ENCODE measurements at places on chromosomes 6 and 20. TPM values are rescaled to one million over a fixed set of nuclear protein-coding genes. Genes with fewer than 3 reads are reported as not detected.

- no peak overlapping the region for H3K27ac ChIP-seq
- no peaks in the 10 kb centered on the region for H3K4me1 ChIP-seq
- H3K27me3 ChIP-seq, result no peaks in the 10 kb centered on the region
- peak; percentile 76 for DNase-seq
These were observed 86.7 kb downstream of the GMDS start for GRCh38 chr6:2158596-2159271.

DNA sequence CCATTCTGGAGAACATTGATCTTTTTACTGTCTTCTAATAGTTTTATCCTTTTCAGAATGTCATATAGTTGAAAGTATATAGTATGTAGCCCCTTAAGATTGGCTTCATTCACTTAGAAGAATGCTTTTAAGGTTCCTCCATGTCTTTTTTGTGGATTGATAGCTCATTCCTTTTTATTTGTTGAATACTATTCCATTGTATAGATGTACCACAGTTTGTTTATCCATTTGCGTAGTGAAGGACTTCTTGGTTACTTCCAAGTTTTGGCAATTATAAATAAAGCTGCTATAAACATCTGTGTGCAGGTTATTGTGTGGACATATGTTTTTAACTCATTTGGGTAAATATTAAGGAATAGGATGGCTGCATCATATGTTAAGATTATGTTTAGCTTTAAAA, 27.8 kb downstream of the ABT1 start:
- H3K27me3 ChIP-seq, result no peaks in the 10 kb centered on the region
- no peaks in the 10 kb centered on the region for H3K36me3 ChIP-seq
- H3K27ac ChIP-seq, result no peak overlapping the region
- no peak for DNase-seq
- no peaks in the 10 kb centered on the region for H3K4me1 ChIP-seq

The MRPL2 gene
- total RNA-seq, result 21.3 TPM

DNA sequence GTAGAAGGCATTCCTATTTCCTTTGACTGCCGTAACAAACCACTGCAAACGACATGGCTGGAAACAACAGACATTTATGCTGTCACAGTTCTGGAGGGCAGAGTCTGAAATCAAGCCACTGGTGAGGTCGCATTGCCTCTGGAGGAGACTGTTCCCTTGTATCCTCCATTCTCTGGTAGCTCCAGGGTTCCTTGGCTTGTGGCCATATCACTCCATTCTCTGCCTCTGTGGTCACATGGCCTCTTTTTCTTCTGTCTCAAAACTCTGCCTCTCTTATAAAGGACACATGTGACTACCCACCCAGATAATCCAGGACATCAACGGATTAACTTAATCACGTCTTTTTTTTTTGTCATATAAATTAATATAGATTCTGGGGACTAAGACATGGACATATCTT, 84.4 kb downstream of the LYRM2 start:
- peaks cover 6% of the 10 kb centered on the region for H3K4me1 ChIP-seq
- H3K36me3 ChIP-seq, result no peaks in the 10 kb centered on the region
- no peaks in the 10 kb centered on the region for H3K27me3 ChIP-seq
- H3K4me3 ChIP-seq, result no peak overlapping the region
- H3K27ac ChIP-seq, result no peak overlapping the region

GRCh38 chr6:49606721-49607390, 29.8 kb downstream of the RHAG start:
- H3K27me3 ChIP-seq, result no peaks in the 10 kb centered on the region
- H3K4me3 ChIP-seq, result no peak overlapping the region
- H3K36me3 ChIP-seq, result no peaks in the 10 kb centered on the region
- peak; percentile 86 for DNase-seq
- no peaks in the 10 kb centered on the region for H3K4me1 ChIP-seq
- H3K27ac ChIP-seq, result no peak overlapping the region

DNA sequence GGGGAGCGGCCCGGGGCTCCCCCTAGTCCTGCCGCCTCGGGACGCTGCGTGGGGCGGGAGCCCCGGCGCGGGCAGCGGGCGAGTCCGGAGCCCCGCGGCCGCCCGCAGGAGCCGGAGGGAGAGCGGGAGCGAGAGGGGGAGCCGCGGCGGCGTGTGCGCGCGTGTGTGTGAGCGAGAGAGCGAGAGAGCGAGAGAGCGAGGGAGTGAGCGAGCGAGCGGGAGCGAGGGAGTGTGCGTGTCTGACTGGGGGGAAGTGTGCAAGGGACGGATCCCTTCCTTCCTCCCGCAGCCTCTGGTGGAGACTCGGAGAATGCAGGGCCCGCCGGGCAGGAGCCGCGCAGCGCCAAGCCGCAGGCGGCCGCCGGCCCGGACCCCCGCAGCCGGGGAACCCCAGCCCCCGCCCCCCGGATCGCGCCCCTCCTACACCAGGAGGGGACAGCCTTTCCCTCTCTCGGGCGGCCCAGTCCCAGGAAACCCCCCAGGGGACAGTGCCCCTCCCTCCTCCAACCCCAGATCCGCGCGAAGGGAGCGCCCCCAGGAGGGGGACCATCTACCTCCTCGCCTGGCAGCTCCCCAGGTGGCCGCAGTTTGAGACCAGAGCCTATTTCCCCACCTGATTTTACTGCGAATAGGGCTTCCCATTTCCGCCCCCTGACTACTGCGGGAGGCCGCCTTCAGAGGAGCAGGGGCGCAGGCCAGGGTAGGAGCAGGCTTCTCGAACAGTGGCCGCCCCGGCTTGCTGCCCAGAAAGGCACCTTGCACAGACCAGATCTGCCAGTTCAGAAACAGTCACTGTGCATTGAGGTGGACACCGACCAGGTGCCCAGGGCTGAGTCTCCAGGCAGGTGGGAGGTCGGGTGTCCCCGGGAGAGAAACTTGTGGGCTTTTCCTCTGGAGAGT, at the start of gene CDH22:
Gene CDH22, minus strand, starts transcription at position 241 of the 900 bp plus-strand sequence. CDS start 57,204 bp downstream, outside the sequence.
- H3K4me1 ChIP-seq, result peaks cover 85% of the 10 kb centered on the region
- peak; percentile 80 for DNase-seq
- peak within 1 kb of the TSS; percentile 68 for H3K4me3 ChIP-seq
- H3K27ac ChIP-seq, result peak within 1 kb of the TSS; percentile 62
- no peaks in the 10 kb centered on the region for H3K36me3 ChIP-seq
- H3K27me3 ChIP-seq, result no peaks in the 10 kb centered on the region

- H3K36me3 ChIP-seq, result no peaks in the 10 kb centered on the region
- H3K4me3 ChIP-seq, result no peak overlapping the region
- no peak for DNase-seq
These were observed 141.0 kb upstream of the BTBD3 start for GRCh38 chr20:11776687-11777086.

- H3K4me3 ChIP-seq, result no peak overlapping the region
- no peaks in the 10 kb centered on the region for H3K36me3 ChIP-seq
- no peak overlapping the region for H3K27ac ChIP-seq
These were observed 33.9 kb downstream of the ZNF133 start for GRCh38 chr20:18321976-18322950.

GRCh38 chr6:29631209-29631810, 1.7 kb downstream of the GABBR1 start:
- no peaks in the 10 kb centered on the region for H3K36me3 ChIP-seq
- H3K27me3 ChIP-seq, result no peaks in the 10 kb centered on the region
- peak overlapping the region; percentile 71 for H3K4me3 ChIP-seq
- DNase-seq, result no peak
- H3K27ac ChIP-seq, result no peak overlapping the region

GRCh38 chr6:27868311-27868710, 43.9 kb downstream of the OR2B2 start:
- no peaks in the 10 kb centered on the region for H3K36me3 ChIP-seq
- DNase-seq, result no peak
- H3K27me3 ChIP-seq, result no peaks in the 10 kb centered on the region
- H3K4me3 ChIP-seq, result no peak overlapping the region
- H3K27ac ChIP-seq, result no peak overlapping the region

DNA sequence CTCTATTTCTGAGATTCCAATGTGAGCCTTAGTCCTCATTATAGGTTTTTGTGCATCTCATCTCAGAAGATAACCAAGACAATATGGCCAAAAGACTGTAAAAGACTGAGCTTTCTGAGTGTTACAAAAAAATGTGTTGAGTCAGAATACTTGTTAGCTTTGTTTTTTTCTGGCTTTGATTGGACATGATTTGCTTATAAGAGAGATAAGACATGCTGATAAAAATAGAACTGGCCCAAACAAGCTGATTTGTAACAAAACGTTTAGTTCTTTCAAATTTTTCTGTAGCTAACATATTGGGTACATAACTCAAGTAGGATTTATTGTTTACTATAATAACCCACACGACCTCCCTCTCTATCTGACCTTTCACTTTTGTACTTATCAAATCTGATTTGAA, 32.9 kb downstream of the FILIP1 start:
- no peaks in the 10 kb centered on the region for H3K27me3 ChIP-seq
- no peaks in the 10 kb centered on the region for H3K4me1 ChIP-seq
- no peak overlapping the region for H3K27ac ChIP-seq
- DNase-seq, result no peak
- no peaks in the 10 kb centered on the region for H3K36me3 ChIP-seq

DNA sequence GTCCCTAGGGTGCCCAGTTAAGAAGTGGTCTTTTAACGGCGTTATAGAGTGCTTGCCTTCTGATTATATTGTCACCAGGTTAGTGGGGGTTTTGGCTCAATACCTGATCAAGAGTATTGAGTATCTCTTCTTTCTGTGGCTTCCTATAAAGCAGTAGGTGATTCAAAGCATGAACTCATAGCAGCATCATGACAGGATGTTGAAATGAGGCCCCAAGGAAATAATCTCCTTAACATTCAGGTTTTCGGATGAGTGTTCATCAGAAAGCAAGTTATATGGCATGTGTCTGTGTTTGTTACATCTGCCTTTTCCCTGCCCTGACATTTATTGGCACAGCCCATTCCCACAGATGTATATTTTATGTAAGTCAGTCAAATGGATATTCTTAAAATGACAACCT, 301.0 kb downstream of the FARS2 start:
- DNase-seq, result no peak
- H3K36me3 ChIP-seq, result no peaks in the 10 kb centered on the region
- H3K4me1 ChIP-seq, result no peaks in the 10 kb centered on the region
- no peaks in the 10 kb centered on the region for H3K27me3 ChIP-seq
- H3K27ac ChIP-seq, result no peak overlapping the region

DNA sequence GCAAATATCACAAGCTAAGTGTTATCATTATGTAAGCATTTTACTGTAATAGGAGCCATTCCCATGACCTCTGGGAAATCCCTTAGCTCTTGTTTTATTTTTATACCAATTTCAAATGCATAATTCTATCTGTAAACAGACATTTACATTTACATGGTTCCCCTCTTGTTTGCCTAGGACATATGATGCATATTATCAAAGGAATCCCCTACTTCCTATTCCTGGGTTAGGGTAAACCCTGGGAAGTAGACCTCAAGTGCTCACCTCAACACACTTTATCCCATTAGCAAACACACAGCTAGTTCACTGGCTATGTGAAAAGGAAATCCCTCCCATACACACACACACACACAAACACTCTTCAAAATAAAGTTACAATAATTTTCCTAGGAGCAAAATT, 27.1 kb downstream of the PDE10A start:
- no peak for DNase-seq
- H3K4me3 ChIP-seq, result no peak overlapping the region
- H3K27ac ChIP-seq, result no peak overlapping the region
- no peaks in the 10 kb centered on the region for H3K27me3 ChIP-seq

The C6orf62 gene
- total RNA-seq, result 49.7 TPM

DNA sequence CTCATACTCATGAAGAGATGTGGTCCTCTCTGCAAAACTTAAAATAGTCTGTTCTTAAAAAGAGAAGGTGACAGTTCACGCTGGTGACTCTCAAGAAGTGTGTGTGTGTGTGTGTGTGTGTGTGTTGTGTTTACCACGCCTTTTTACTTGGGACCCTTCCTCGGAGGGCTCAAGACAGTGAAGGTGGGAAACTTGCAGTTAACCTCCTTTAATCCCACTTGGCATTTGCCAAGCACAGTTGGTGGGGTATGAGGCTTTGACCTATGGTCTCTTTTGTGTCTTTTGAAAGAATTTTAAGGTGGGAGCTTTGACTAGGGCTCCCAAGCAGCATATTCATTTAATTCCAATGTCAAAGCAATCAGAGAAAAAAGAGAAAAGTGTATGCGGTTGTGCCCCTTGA, 395.8 kb downstream of the TFAP2B start:
- H3K4me3 ChIP-seq, result no peak overlapping the region
- DNase-seq, result no peak
- H3K27ac ChIP-seq, result no peak overlapping the region
- no peaks in the 10 kb centered on the region for H3K27me3 ChIP-seq

All from Karpas-422 (cell line).